GM03348 (cell line): ENCODE measurements at places on chromosomes 4 and X.

DNA sequence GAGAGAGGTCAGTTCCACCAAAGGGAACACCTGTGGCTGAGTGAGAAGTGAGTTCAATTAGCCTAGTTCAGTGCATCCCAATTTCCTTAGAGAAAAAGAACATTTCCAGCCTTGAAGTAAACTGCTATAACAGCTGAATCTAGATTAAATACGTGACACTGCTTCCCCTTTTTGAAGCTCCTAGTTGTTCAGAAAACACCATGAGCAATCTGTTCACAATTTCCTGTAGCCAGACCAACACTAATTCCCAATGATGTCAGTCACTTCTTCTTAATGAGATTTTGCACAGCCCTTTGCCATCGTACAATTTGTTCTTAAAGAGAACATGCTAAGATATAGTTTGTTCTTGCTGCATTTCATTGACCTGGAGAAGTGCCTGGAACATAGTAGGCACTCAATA lies 144.6 kb upstream of the EDNRA start:
- DNase-seq, result no peak

GRCh38 chrX:86021652-86022289 lies 25.6 kb downstream of the CHM start:
- DNase-seq, result no peak

DNA sequence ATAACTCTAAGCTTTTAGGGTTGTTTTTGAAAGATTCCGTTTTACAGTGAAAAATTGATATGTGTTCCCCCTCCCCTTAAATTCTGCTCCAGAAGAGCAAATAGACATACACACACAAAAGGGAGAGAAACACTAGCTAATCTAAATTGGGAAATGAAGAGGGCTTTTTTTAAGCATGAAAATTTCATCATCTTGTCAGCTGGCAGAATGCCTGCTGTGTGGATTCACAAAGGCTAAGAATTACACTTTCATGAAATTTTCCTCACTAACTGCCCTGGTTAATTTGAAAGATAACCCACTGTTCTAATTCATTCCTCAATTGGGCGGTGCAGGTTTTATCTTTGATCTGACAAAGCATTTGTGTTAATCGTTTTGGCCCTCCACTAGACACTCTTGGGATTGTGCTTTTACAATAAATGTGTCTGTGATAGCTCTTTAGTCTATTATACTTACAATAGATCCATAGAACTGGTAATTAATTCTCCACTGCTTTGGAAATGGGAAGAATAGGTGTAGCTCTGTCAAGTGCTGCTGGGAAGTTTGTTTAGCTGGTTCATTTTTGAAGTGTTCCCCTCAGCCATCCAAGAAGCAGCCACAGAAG lies 152.9 kb downstream of the POLA1 start:
- DNase-seq, result peak; percentile 12

GRCh38 chr4:7112656-7113055 lies 44.8 kb upstream of the GRPEL1 start:
- no peak for DNase-seq

DNA sequence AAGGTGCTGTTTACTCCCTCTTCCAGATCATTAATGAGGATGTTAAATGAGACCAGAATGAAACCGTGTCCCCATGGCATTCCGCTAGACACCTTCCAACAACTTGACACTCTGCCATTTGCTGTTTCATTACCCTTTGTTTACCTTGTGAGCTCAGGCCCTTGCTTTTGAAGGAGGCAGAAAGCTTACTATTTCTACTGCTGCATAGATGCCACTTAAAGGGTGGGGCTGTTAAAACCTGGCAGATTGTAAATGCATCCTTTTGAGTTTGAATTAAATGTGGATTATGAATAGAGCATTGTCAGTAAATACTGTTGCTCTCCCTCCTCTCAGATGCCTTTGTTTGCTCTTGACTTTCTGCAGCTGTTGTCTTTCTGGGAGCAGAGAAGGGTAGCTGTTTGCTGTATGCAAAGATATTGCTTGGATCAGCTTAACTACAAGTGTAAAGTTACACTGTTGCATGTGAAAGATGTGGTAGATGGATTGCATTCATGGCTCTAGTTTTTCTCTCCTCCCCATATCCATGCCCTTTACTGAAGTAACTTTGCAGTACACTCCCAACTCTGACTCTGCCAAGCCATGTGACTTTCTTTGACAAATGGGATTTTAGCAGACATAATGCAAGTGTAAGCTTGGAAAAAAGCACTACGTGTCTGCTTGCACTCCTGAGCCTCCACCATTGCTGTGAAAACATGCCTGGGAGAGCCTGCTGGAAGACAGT lies 75.0 kb upstream of the DHX15 start:
- DNase-seq, result no peak

- no peak for DNase-seq
Measured at GRCh38 chr4:14066979-14067378, 439.5 kb upstream of the BOD1L1 start.

DNA sequence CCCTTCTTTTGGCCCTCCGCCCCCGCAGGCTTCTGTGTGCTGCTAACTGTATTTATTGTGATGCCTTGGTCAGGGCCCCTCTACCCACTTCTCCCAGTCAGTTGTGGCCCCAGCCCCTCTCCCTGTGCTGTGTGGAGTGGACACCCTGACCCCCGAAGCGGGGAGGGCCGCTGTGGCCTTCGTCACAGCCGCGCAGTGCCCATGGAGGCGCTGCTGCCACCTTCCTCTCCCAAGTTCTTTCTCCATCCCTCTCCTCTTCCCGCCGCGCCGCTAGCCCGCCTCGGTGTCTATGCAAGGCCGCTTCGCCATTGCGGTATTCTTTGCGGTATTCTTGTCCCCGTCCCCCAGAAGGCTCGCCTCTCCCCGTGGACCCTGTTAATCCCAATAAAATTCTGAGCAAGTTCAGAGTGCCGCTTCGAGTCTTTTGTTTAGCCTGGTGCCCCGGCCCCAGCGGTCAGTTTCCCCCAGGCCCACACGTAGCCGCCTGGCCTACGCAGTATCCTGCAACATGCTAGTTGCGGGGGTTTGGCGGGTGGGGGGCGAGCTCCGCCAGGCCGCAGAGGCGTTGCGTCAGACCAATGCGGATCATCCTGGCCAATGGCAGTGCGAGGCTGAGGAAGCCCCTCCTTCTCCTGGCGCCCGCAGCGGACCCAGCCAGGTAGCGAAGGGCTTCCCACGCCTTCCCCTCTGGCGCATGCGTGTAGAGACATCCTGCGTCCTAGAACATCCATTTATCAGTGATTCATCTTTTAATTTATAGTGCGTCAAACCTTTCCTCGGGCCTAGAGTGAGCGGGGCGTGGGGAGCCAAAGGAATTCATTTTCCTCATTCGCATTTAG lies 5.6 kb upstream of the KANTR start:
- peak; percentile 67 for DNase-seq

DNA sequence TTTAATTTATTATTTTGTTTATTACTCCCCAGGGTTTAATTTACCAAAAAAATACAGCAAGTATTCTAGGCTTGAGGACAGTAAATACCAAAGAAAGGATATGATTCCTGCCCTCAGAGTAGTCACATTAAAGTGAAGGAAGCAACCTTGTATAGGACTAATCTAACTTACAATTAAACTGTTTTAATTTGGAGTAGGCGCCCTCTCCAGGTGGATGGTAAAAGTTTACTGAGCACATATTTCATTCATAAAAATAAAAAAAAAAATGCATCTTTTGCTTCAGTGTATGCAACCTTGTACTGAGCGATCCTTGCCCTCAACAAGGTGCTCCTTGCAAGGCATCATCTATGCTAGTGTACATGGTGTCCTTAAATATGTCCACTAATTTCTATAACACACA lies 72.0 kb upstream of the MAGEB16 start:
- no peak for DNase-seq

DNA sequence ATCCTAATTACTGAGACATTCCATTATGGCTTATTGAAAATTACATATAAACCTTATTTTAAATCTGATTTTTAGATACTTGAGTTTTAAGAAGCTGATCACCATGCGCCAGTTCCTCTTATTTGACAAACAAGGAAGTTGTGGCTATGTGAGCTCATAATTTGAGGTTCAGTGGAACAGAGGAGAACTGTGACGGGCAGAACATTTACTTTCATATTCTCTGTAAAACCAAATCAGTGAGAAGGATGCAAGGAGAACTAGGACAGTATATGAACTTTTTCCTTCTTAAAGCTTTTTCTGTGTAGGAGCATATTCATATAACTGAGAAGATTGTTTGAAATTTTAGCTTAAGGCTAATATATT lies 25.3 kb downstream of the STIM2 start:
- DNase-seq, result no peak

- no peak for DNase-seq
Measured at GRCh38 chrX:143661286-143661685, 25.4 kb upstream of the SLITRK4 start.

DNA sequence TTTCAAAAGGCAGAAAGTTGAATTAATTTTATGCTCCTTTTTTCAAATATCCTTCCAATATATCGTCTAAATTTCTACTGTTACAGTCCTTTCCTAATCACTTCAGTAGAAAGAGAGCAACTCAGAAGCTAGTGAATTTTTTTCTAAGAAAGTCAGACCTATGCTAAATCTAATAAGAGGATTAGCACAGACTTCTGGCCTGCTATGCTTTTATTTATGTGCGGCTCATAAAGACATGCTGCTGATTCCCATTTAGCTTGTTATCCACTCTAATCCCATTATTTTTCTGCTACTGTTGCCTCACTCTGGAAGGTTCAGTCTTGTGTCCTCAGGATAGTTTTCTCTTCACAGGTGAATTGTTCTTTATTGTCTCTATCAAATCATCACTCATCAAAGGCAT lies 473.5 kb upstream of the FAM241A start:
- DNase-seq, result no peak

DNA sequence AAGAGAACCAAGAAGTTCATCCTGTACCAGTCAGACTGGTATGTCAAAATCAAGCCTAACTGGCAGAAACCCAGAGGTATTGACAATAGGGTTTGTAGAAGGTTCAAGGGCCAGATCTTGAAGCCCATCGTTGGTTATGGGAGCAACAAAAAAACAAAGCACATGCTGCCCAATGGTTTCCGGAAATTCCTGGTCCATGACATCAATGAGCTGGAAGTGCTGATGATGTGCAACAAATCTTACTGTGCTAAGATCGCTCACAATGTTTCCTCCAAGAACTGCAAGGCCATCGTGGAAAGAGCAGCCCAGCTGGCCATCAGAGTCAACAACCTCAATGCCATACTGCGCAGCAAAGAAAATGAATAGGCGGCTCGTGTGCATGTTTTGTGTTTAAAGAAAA lies 172.7 kb upstream of the MED14 start:
- DNase-seq, result no peak

DNA sequence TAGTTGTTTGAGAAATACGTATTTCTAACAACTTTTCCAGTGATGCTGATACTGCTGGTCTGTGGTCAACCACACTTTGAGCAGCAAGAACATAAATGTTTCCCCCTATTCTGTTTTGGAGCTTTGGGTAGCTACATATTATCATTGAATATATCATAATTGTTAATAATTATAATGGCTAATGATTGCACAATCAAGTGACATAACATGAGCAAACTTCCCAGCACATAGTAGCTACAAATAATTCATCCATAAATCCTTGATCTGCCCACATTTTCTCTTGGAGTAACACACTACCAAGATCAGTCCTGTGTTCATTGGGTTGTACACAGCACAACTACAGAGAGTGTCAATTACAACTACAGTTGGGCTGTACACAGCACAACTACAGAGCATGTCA lies 436.3 kb upstream of the MAGEB18 start:
- DNase-seq, result no peak

DNA sequence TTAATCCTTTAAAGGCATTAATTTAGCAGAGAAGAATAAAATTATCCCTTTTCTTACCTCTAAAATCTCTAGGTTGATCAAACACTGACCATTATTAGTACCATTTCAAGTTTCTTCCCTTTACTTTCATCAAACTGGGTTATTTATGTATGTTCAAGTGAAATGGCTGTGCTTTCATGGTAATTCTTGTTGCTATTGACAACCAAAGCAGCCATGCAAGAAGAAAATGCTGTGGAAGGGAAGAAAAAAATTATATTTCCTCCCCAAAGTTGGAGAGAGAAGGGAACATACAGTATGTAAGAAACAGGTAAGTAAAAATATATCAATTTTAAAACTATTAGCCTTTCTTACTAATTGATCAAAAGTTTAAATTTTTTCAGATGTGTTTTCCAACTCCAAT lies 16.2 kb downstream of the NPNT start:
- no peak for DNase-seq

DNA sequence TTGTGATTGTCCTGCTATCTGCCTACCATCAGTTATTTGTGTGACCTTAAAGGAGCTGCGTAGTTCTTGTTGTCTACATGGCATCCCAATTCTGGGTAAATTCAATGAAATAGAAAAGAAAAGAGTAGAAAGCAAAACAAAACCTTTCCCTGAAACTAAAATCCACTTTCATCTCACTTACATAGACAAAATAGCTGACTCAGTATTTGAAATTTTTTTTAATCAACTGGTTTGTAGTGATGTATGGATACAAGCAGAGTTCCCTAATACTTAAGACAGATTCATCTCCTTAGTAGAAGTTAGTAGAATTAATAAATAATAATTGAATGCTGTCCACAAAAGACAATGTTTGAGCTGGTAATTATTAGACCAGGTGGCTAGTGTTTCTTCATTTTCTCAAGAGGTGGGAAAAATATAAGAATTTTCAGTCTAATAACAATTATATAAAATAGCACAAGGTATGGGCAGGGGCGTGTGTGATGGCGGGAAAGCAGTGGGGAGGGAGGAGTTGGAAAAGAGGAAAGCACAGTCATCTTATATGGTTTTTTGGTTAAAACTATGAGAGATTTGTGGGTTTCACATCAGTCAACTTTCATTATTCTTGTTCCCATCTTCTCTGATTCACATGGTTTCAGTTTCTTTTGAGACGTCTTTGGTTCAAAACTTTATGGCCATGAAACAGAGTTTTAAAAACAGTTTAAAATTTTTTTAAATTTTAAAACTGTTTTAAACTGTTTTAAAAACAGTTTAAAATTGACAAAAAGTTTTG lies 275.2 kb downstream of the SPRY1 start:
- DNase-seq, result no peak

GRCh38 chr4:153152501-153153338 lies 51.5 kb upstream of the TRIM2 start:
- peak; percentile 19 for DNase-seq
